ENCODE measurements at places on chromosomes 12 and 14.

GRCh38 chr14:33444136-33444535, 505.5 kb downstream of the NPAS3 start:
- DNase-seq: no peak

DNA sequence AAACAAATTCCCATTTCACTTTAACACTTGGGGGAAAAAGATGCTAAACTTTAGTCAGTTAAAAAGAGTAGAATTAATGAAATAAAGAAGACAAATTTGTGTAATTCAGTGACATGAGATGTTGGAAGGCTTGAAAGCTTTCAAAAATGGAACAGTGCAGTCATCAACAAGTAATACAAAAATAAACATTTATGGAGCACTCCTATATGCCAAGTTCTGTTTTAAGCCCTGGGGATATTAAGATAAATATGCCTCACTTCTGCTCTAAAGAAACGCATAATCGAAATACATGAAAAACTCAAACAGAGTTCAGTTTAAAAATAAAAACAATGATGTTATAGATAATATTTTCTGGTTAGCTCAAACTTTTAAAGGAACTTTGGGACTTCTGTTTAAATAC, 93.0 kb downstream of the KCNH5 start:
- DNase-seq: no peak

- DNase-seq: no peak
These were observed 2.9 kb upstream of the NYNRIN start for GRCh38 chr14:24395609-24396582.

DNA sequence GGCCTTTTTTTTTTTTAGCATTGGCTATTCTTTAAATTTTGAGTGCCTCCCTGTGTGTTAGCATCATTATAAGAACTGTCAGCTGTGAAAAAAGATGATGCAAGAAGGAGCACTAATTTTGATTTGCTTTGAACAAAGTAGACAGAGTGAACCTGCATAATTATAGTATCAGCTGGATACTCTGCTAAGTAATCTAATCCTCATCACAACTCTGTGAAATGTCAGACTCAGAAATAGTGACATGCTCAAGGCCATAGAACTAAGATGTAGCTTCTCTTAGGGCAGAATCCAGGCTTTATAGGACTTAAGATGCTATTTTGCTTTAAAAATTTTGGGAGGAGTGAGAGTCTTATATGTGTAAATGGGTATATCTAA, 31.9 kb downstream of the FBXO34 start:
- no peak for DNase-seq

DNA sequence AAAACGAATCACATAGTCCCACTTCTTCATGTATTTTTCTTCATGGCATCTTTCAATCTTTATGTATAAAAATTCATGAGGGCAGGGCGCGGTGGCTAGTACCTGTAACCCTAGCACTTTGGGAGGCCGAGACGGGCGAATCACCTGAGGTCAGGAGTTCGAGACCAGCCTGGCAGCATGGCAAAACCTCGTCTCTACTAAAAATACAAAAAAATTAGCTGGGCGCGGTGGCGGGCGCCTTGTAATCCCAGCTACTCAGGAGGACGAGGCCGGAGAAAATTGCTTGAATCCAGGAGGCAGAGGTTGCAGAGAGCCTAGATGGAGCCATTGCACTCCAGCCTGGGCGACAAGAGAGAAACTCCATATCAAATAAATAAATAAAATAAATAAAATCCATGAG, 2.5 kb upstream of the GABARAPL1 start:
- no peak for DNase-seq

GRCh38 chr12:19244312-19244711, 114.8 kb downstream of the PLEKHA5 start:
- no peak for DNase-seq

GRCh38 chr12:89305373-89305772, 46.9 kb downstream of the DUSP6 start:
- no peak for DNase-seq

GRCh38 chr12:3201339-3202051, 124.3 kb downstream of the TSPAN9 start:
- DNase-seq: no peak

- no peak for DNase-seq
These were observed 2.1 kb downstream of the PLD4 start for GRCh38 chr14:104926619-104927431.

DNA sequence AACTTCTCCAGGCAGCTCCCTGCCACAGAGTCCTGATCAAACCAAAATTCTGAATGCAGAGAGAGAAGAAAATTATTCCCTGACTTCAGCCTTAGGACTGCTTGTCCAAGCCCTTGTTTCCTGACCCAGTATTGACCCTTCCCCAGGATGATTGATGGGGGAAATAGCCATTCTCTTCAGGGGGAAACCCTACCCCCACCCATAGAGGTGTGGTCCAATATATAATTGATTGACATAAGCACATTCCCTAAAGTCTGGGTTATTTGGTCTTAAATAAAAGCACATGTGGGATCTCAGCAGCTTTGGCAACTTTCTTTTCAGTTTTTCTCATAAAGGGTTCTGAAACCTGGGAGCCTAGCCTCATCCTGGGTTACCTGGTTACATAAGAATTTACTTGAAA, 201.2 kb upstream of the DDHD1 start:
- DNase-seq: no peak

DNA sequence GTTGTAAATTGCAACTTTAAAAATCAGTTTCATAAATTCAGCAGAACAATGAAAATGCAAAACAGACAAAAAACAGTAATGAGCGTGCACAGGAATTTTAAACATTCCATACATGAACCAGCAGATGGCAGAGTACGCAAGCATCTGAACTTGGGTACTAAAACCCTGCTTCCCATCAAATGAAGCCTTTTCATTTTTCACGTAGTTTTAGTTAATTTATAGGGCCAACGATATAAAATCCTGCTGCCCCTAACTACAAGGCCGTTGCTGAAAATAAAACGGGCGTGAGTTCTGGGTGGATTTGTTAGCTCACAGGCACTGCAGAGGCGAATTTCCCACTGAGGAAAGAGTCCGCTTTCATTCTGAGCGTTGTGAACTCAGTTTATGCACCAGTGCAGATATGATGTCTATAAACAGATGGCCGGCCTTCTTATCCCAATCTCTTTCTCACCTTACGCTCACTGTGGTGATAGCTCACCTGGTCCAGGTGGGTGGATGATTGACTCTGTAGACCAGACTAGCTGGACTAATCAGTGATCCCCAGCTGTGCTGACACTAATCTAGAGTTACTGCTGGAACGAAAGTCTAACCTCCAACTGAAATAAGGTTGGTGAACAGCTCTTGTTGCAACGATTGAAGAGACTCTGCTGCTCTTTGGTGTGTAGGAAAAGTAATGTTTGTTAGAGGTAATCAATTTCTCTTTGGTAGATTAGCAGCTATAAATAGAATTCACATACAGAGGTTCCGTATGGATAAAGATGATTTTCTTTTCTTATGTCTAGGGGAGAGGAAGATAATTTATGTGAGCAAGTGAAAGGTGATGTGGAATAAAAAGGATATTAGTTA, 89.2 kb downstream of the PDZRN4 start:
- no peak for DNase-seq

All from stimulated activated CD8-positive, alpha-beta memory T cell treated with anti-CD3 and anti-CD28 coated beads, Interleukin-4, amount 100 ng/mL, for 1 hour (primary cell).